Hypothalamus (tissue), 51 donors: ENCODE measurements at places on chromosomes 3 and 15.

DNA sequence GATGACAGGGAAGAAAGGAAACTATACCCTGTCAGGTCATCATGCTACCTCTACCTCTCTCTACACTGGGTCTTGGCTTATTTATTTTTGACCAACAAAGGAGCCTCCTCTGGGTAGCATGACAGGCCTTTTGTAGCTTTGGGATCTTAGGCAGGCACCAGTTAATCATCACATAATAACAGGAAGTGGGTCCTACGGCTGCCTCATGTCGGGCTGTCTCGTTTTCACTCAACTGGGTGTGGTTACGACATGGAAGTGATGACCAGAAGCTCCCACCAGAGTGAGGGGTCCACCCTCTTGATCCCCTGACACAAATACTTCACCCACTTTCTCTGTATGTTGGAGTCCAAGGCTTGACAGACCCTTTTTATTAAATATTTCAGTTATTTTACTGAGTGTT lies 105.3 kb downstream of the CD47 start:
- no peak for DNase-seq

DNA sequence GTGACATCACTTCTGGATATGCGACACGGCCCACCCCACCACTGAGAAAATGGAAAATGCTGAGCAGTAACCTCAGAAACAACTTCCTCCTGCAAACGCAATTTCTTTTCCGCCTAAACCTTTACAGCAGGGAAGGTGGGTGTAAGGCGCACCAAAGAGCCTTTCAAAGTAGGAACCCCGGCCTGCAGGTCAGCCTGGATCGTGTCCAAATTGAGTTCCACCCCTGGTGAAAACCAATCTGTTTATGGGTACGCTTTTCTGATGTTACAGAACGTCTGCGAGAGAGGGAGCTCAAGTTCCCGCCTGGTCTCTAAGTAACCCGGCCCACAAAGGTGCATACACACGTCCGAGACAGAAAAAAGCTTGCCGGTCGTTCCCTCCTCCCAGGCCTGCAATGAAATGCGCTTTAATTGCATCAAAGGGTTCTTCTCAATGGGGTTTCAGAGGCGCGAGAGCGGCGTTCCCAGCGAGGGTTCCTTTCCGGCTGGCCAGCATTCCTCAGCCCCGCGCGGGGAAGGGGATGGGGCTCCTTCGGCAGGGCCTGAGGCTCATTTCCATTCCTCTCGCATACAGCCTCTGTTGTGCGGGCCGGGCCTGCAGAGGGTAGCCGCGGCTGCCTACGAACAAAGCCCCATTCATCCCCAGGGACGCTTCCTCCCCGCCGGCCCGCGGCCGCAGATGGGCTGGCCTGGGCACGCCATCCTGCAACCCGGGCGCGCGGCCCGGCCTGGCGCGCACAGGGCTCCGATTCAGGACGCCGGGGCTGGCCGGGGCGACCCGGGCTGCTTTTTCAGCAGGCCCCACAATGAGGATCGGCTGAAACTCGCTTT lies 138.1 kb downstream of the TMCO5A start:
- DNase-seq = peak; percentile 91

GRCh38 chr3:172153335-172153861 lies 114.0 kb downstream of the FNDC3B start:
- peak; percentile 57 for DNase-seq

GRCh38 chr15:37054336-37054735 lies 46.0 kb downstream of the MEIS2 start:
- no peak for DNase-seq

- DNase-seq = peak; percentile 32
Measured at GRCh38 chr3:45659661-45660566, 29.3 kb upstream of the SACM1L start.

DNA sequence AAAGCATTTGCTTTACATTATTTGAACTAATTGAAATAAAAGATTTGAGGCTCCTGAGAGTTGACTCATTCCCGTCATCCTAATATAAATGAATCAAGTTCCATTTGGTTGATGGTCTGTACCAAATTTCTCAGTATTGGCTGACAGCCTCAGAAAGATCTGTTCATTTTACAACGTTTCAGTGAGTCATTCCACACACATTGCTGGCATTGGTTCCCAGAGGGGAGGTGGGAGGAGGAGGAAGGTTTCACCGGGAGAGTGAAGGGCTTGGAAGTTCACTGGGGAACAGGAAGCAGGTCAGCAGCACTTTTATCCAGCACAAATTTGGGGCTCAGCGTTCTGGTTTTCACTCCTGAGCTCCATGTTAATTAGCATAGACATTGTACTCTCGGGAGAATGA lies 176.7 kb upstream of the CADPS start:
- no peak for DNase-seq

DNA sequence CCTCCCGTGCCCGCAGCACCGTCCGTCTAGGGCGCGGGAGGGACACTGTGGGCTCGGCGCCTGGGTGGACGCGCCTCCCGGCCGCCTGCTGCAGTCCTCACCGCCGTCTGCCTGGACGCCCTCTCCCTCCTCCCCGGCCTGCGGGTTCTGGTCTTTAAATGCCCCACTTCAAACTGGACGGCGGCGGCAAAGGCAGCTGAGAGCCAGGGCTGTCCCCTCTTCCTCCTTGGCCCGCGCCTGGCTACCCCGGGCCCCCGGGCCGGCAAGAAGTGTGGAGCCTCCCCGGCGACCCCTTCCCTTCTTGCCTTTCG lies 426 bp downstream of the CBLB start:
- DNase-seq = peak; percentile 60

- no peak for DNase-seq
Measured at GRCh38 chr15:67853454-67853853, 13.6 kb upstream of the RNU6-1 start.

DNA sequence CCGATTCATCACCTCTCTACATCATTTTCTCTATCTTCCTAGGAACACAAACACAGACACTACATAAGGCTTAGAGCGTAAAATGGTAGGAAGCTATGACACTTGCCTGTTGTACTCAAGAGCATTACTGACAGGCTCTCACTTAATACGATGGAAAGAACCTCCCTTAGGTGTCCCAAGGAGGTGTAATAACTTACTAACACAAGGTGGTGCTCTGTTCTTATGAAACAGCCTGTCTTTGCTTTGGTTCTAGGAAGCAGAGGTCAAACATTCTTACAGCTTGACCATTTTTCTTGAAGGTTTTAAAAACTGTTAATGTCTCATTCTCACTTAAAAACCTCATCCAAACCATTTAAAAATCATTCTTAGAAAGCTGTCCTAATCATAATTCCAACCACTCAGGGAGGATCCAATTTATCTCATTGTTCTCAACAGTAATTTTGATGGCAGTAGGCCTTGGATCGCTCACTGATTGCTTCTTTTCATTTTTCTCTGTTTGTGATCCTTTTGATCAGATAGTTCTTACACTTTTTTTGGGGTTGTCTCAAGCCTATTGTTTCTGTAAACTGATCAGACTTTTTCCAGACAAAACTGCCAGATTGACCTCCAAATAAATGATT lies 317.8 kb upstream of the AGTR1 start:
- DNase-seq = no peak
